ENCODE measurements at places on chromosomes 7 and 10. TPM values are rescaled to one million over a fixed set of nuclear protein-coding genes. Genes with fewer than 3 reads are reported as not detected.

- no peak for DNase-seq
- no peaks in the 10 kb centered on the region for H3K36me3 ChIP-seq
- H3K27ac ChIP-seq = no peak overlapping the region
- H3K4me3 ChIP-seq = no peak overlapping the region
These were observed 95.0 kb downstream of the MKI67 start for GRCh38 chr10:128031216-128031615.

DNA sequence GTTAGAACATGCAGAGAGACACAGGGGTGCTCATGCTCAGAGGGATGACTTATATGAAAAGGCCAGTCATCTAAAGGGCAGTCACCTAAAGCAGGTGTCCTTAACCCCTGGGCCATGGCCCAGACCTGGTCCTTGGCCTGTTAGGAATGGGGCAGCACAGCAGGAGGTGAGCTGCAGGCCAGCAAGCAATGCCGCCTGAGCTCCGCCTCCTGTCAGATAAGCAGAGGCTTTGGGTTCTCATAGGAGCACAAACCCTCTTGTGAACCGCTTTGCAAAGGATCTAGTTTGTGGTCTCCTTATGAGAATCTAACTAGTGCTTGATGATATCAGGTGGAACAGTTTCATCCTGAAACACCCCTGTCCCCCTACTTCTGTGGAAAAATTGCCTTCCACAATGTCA is 14.5 kb downstream of the ANKRD7 start:
- no peaks in the 10 kb centered on the region for H3K27me3 ChIP-seq
- H3K4me1 ChIP-seq = no peaks in the 10 kb centered on the region
- H3K4me3 ChIP-seq = no peak overlapping the region
- no peaks in the 10 kb centered on the region for H3K36me3 ChIP-seq

Gene PAXIP1
- total RNA-seq = 12.6 TPM

Gene CD36
- 0.70 TPM for total RNA-seq

DNA sequence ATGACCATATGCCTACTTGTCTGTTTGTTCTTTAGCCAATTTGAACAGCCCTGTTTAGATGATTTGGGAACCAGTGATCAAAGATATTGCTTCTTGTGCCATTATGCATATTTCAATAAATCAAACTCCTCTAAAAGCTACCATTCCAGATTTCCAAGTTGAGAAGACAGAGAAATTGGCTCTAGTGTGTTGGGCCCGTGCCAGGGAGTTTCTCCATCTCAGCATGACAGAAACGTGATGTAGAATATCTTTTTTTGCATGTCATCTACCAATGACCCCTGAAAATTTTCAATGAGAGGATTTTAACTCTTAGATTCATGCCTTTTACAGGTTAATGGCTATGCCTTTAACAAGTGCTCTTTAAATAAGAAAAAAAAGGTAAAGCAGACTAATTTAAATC is 50.7 kb upstream of the CABCOCO1 start:
- no peak overlapping the region for H3K27ac ChIP-seq
- no peak overlapping the region for H3K4me3 ChIP-seq
- H3K4me1 ChIP-seq = no peaks in the 10 kb centered on the region
- DNase-seq = no peak
- H3K36me3 ChIP-seq = no peaks in the 10 kb centered on the region

GRCh38 chr10:71887743-71888142 is 36.7 kb upstream of the PSAP start:
- no peak for DNase-seq
- H3K27ac ChIP-seq = no peak overlapping the region
- H3K27me3 ChIP-seq = peaks cover 28% of the 10 kb centered on the region
- H3K4me1 ChIP-seq = peaks cover 4% of the 10 kb centered on the region
- H3K36me3 ChIP-seq = no peaks in the 10 kb centered on the region
- no peak overlapping the region for H3K4me3 ChIP-seq

Gene HTR5A
- not detected for total RNA-seq

- H3K27me3 ChIP-seq = peaks cover 3% of the 10 kb centered on the region
- H3K36me3 ChIP-seq = no peaks in the 10 kb centered on the region
- H3K4me1 ChIP-seq = no peaks in the 10 kb centered on the region
- DNase-seq = no peak
These were observed 55.7 kb upstream of the ZRANB1 start for GRCh38 chr10:124886195-124886594.

Gene PON3
- not detected for total RNA-seq

DNA sequence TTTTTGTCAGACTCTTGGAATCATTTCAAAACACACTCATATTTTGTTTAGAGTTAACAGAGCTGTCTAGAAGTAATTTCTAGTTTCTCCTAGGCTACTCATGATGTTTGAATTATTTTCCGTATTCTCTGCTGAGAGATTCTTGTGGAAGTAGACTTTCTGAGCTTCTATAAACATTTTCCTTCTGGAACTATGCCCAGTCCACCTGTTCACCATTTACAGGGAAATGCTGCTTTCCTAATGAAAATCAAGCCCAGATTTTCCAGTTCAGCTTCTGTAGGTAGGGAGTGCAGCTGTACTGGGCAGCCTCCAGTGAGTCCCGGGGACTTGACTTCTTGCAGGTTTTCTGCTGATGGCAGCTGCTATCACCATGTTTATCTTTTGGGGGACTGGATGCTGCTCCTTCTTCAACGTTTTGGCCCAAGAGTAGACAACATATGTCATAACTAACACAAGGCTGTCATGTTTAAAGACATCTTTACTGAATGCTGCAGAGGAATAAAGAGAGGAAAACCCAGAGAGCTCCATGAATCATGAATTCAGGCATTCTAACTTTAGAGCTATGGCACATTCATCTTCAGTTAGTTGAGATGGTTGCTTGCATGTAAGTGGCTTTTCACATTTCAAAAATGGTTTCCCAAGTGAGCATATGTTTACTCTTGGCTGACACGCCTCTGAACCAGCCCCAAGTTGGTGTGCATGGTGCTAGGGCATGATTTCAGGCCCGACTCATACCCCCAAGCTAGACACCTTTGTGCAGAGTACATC is 85.6 kb downstream of the SDK1 start:
- no peaks in the 10 kb centered on the region for H3K36me3 ChIP-seq
- H3K4me1 ChIP-seq = no peaks in the 10 kb centered on the region
- H3K4me3 ChIP-seq = no peak overlapping the region
- no peaks in the 10 kb centered on the region for H3K27me3 ChIP-seq
- DNase-seq = no peak
- H3K27ac ChIP-seq = no peak overlapping the region

Gene UPF2
- 25.4 TPM for total RNA-seq

Gene C10orf143
- 7.6 TPM for total RNA-seq

- no peaks in the 10 kb centered on the region for H3K27me3 ChIP-seq
- no peak overlapping the region for H3K4me3 ChIP-seq
- H3K36me3 ChIP-seq = peaks cover 4% of the 10 kb centered on the region
- H3K27ac ChIP-seq = no peak overlapping the region
These were observed 26.8 kb downstream of the VOPP1 start for GRCh38 chr7:55545496-55545895.

Gene EBF3
- not detected for total RNA-seq

GRCh38 chr7:120472892-120473291 is 199.9 kb downstream of the KCND2 start:
- H3K27me3 ChIP-seq = no peaks in the 10 kb centered on the region
- no peaks in the 10 kb centered on the region for H3K36me3 ChIP-seq
- no peak overlapping the region for H3K4me3 ChIP-seq
- H3K4me1 ChIP-seq = no peaks in the 10 kb centered on the region
- H3K27ac ChIP-seq = no peak overlapping the region
- no peak for DNase-seq

DNA sequence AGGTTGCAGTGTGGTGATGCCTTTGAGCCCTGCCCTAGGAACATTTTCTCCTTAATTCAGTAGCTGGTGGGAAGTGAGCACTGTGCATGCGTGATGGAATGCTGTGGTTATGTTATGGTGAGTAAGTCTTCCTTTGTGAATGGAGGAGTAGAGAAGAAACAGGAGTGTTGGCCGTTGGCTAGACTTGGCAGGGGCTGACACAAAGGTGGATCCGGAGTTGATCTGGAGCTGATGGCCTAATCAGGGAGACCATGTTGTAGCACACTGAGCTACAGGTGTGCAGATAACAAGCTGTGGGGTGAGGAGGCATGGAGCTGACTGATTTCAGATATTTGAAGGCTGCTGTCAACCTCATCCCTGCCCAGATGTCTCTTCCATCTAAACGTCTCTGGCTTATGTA is 122.3 kb downstream of the CNNM2 start:
- H3K4me3 ChIP-seq = no peak overlapping the region
- no peak for DNase-seq
- no peaks in the 10 kb centered on the region for H3K36me3 ChIP-seq
- no peaks in the 10 kb centered on the region for H3K27me3 ChIP-seq
- H3K4me1 ChIP-seq = no peaks in the 10 kb centered on the region
- H3K27ac ChIP-seq = no peak overlapping the region

Gene TFEC
- total RNA-seq = 0.51 TPM

DNA sequence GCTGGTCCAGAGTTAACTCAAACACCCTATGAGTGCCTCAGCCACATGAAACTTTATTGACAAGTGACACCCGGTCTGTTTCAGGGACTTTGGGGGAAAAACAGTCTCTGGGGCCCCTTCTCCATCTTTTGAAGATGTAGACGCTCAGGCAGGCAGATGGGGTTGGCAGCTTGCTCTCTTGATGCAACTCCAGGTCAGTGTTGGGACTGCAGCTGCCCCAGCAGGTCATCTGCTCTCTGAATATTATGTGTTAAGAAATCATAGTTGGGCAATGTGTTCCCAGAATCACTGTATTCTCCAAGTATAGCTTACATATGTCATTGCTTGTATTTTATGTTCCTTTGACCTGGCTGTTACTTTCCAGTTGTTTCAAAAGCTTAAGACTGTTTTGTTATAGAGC is 544.9 kb upstream of the MGMT start:
- no peaks in the 10 kb centered on the region for H3K36me3 ChIP-seq
- no peak for DNase-seq
- no peak overlapping the region for H3K27ac ChIP-seq
- H3K4me1 ChIP-seq = no peaks in the 10 kb centered on the region
- H3K4me3 ChIP-seq = no peak overlapping the region
- no peaks in the 10 kb centered on the region for H3K27me3 ChIP-seq

- no peaks in the 10 kb centered on the region for H3K4me1 ChIP-seq
- H3K36me3 ChIP-seq = no peaks in the 10 kb centered on the region
- no peaks in the 10 kb centered on the region for H3K27me3 ChIP-seq
- no peak overlapping the region for H3K4me3 ChIP-seq
These were observed 82.4 kb upstream of the TRIL start for GRCh38 chr7:29040579-29040925.

- no peak for DNase-seq
- no peaks in the 10 kb centered on the region for H3K27me3 ChIP-seq
- H3K27ac ChIP-seq = no peak overlapping the region
- H3K4me1 ChIP-seq = no peaks in the 10 kb centered on the region
- no peaks in the 10 kb centered on the region for H3K36me3 ChIP-seq
- H3K4me3 ChIP-seq = no peak overlapping the region
These were observed 5.3 kb upstream of the COMMD3 start for GRCh38 chr10:22310928-22311327.

Gene FAM237B
- total RNA-seq = not detected

Gene ADGRA1
- total RNA-seq = not detected

DNA sequence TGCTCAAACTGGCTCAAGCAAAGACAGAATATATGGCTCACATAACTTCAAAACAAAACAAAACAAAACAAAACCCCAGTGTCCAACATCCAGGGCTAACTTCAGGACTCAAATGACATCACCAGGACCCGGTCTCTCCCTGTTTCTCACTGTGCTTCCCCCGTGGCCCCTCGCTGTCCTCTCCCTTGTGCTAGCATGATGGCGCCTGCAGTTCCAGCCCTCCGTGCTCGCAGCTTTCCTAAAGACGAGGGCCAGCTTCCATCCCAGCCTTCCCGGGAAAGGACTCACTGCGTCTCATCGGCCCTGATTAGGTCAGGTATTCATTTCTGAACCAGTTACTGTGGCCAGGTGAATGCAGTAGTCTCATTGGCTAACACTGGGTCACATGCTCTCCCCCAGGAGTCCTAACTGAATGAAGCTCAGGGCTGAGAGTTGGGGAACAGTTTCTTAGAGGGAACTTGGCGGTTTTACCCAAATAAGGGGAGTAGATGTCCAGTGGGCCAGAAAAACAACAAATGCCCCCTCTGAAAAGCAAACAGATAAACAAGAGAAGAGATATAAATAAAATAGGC is 33.0 kb upstream of the CTBP2 start:
- no peaks in the 10 kb centered on the region for H3K36me3 ChIP-seq
- no peaks in the 10 kb centered on the region for H3K4me1 ChIP-seq
- no peak for DNase-seq
- peaks cover 3% of the 10 kb centered on the region for H3K27me3 ChIP-seq
- H3K4me3 ChIP-seq = no peak overlapping the region

Gene PLEKHS1
- not detected for total RNA-seq

- H3K27ac ChIP-seq = no peak overlapping the region
- no peak overlapping the region for H3K4me3 ChIP-seq
- H3K27me3 ChIP-seq = no peaks in the 10 kb centered on the region
- DNase-seq = no peak
- no peaks in the 10 kb centered on the region for H3K36me3 ChIP-seq
- no peaks in the 10 kb centered on the region for H3K4me1 ChIP-seq
These were observed 123.7 kb downstream of the CNOT4 start for GRCh38 chr7:135386181-135386580.

DNA sequence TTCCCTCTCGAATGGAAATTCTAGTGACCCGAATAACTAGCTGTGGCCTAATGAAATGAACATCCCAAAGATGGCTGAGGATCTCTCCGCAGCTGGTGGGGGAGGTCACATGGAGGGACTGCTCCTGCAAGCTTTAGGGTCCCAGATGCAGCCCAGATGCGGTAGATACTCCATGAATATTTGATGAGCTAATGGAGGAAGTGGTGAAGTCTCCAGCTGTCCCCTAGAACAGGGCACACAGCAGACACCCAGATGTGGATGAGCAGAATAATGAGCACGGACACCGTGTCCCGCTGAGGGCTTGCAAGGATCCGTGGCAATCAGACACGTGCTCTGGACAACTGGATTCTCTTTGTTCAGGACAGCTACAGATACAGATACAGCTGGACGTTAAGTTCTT is 59.2 kb downstream of the DENND2A start:
- no peaks in the 10 kb centered on the region for H3K4me1 ChIP-seq
- no peak overlapping the region for H3K27ac ChIP-seq
- DNase-seq = no peak
- H3K27me3 ChIP-seq = peaks cover 3% of the 10 kb centered on the region
- H3K36me3 ChIP-seq = no peaks in the 10 kb centered on the region

DNA sequence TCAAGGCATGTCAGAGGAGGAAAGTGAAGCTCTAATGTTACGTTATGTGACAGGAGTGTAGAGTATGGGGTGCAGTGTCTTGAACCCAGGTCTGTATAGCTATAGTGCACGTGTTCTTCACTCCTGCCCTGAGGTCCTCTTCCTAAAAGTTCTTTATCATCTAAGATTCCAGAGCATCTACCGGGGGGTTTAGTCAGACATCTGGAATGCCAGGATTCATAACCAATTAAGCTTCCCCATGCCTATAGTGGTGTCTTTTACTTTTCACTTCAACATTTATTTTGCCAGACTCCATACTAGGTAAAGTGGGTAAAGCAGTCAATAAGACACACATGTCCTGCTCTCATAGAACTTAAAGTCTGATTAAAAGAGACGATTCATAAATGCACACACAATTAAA is 22.4 kb downstream of the PPP1R3C start:
- no peak overlapping the region for H3K27ac ChIP-seq
- no peaks in the 10 kb centered on the region for H3K36me3 ChIP-seq
- H3K4me1 ChIP-seq = no peaks in the 10 kb centered on the region

GRCh38 chr10:77925410-77925794 is 1.2 kb downstream of the DLG5 start:
- peaks cover 18% of the 10 kb centered on the region for H3K4me1 ChIP-seq
- H3K4me3 ChIP-seq = peak overlapping the region; percentile 73
- no peak for DNase-seq
- H3K36me3 ChIP-seq = no peaks in the 10 kb centered on the region
- H3K27ac ChIP-seq = no peak overlapping the region

GRCh38 chr7:116234517-116235200 is 24.3 kb downstream of the TES start:
- H3K4me1 ChIP-seq = peaks cover 46% of the 10 kb centered on the region
- no peak overlapping the region for H3K4me3 ChIP-seq
- DNase-seq = no peak

Measured in T-cell (primary cell).